Stimulated activated CD8-positive, alpha-beta memory T cell treated with anti-CD3 and anti-CD28 coated beads, Interleukin-7, amount 100 ng/mL, for 1 hour (primary cell): ENCODE measurements at places on chromosomes 4 and X.

- no peak for DNase-seq
Measured at GRCh38 chrX:14309431-14309830, 219.9 kb upstream of the GLRA2 start.

DNA sequence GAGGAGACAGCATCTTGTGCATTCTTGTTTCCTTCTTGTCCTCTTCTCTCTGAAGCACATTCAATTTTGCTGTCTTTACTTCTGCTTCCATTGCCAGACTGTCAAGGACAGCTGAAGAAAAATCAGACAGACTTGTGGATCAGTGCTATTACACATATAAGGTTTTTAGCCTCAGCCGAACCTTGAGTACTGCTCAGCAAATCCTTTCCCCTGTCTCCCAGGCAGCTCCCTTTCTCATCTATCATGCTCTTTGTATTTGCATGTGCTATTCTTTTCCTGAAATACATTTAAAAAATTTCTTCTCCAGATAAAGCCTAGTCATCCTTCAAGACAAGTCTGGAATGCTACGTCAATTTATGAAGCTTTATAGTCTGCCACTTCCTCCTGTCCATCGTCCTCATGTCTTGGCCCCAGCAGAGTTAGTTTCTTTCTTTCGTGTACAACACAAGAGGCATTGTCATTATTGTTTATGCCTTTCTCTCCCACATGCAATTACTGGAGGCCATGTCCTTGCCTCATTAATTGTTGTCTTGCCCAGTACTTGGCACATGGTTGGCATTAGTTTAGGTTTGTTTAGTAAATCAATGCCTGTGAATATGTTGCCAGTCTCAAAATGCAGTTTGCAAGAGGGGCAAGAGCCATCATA lies 45.1 kb downstream of the ADGRL3 start:
- DNase-seq = no peak

GRCh38 chr4:2172161-2172560 lies 69.8 kb downstream of the HAUS3 start:
- DNase-seq = no peak

GRCh38 chr4:155612074-155612473 lies 54.6 kb upstream of the GUCY1A1 start:
- no peak for DNase-seq

GRCh38 chr4:41174444-41174843 lies 39.9 kb downstream of the APBB2 start:
- no peak for DNase-seq

- DNase-seq = no peak
Measured at GRCh38 chrX:110462957-110463356, 104.3 kb downstream of the RTL9 start.

DNA sequence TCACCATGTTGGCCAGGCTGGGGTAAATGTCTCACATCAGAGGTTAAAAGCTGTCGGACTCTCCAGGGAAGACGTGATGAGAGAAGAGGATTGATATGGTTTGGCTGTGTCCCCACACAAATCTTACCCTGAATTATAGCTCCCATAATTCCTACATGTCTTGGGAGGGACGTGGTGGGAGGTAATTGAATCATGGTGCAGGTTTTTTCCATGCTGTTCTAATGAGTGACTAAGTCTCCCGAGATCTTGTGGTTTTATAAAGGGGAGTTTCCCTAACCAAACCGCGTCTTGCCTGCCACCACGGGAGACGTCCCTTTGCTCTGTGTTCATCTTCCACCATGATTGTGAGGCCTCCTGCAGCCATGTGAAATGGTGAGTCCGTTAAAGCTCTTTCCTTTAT lies 64.4 kb downstream of the ASMT start:
- DNase-seq = no peak

- no peak for DNase-seq
Measured at GRCh38 chrX:109886122-109886761, 116.7 kb upstream of the TMEM164 start.

- no peak for DNase-seq
Measured at GRCh38 chr4:5979981-5980380, 38.2 kb downstream of the C4orf50 start.

DNA sequence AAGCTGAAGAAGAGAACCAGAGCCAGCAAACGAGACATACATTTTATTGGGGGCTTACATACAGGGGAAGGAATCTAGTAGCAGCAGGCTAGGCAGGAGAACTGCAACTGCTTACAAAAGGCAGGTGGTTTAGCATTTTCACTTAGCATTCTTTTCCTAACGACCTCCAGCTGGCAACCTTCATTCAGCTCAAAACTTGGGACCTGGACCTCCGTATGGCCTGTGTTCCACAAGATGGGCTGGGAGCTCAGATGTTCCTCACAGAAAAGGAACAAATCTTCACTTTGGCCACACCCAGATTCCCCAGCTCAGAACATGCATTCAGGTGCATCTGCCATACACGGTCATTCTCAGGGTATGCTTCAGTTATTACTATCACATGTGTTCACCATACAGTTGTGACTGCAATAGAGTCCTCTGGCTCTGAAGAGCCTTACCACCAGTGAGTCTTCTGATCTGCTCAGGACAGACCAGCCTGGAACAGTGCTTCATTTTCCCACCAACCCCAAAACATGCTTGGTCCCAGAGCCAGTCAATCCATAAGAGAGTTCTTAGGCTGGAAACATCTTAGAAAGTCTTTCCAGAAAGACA lies 29.6 kb upstream of the AP1AR start:
- DNase-seq = no peak
